NCI-H524 treated with DMSO at 0.1 percent for 48 hours (cell line): ENCODE measurements at places on chromosomes 11 and 22.

- no peak for DNase-seq
These were observed 11.9 kb upstream of the TMPRSS4 start for GRCh38 chr11:118064956-118065355.

DNA sequence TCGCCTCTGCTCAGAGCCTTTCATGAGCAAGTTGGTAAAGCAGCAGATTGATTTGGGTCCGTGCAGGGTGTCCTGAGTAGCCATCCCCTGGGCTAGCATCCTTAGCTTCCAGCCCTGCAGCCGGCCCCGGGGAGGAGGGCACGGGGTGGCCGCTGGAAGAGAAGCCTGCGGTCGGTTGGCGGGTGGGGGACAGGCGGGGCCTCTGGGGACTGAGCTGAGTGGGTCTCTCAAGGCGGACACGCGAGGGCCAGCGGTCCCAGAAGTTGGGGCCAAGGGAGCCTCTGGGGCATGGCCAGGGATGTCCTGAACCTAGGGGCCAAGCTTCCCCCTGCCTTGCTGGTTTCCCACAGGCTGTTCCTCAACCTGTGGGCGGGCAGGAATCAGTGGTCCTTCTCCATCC lies 143.0 kb downstream of the TBC1D22A start:
- no peak for DNase-seq

GRCh38 chr11:45413156-45413858 lies 127.2 kb upstream of the SYT13 start:
- DNase-seq = no peak

DNA sequence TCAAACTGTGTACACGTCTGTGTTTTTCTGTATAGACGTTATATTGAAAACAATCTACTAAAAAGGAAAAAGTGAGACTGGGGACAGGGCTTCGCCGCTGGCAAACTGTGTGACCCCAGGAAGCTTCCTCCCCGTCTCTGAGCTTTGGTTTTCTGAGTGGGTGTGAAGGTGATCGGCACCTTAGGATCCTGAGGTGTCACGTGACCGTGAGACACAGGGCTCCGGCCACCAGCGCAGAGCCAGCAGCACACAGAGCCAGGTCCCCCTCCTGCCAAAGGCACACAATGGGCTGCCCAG lies 32.0 kb downstream of the KIAA0930 start:
- no peak for DNase-seq

- no peak for DNase-seq
These were observed 9.0 kb upstream of the ATG16L2 start for GRCh38 chr11:72805216-72805615.

DNA sequence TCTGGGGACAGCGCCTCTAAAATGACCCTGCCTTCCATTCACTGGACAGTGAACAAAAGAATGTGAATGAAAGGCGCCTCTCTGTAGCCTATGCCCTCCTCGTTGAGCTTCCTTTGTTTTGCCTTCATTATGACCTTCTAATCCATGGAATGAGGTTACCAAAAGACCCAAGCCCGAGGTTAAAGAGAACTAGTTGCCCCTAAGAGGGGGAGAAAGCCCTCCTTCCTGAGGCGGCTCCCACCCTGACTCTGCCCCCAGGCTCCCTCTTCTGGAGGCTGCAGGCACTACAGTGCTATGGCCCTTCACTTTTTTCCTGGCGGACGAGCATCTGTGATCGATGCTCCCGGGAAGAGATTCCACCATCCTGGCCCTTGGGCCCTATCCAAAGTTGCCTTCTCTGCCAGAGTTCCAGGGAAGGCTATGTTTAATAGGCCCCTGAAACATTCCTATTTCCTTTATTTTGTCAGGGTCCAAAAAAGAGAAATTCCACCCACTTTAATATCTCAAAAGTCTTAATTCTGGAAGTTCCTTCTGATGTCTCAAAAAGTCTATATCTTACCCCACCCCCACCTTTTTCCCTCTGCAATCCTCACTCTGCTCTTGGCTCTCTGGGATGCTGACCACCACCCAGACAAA lies 147.3 kb downstream of the FEZ1 start:
- DNase-seq = no peak

DNA sequence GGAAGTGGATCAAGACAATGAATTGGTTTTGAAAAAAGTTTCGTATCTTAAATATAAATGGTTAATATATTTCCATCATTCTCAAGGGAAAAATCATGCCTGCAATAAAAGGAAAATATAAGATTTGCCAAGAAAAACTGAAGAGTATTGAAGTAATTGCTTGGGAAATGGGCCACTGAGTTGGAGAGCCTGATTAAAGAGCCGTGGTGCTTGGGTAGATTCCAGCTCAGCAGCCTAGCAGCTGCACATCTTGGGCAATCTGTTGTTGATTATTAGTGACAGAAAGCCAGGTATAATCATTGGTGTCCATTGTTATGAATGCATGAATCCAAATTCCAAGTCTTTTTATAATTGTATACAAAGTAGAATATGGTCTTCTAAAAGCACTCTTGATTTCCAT lies 800.9 kb upstream of the CHORDC1 start:
- peak; percentile 62 for DNase-seq

- DNase-seq = no peak
These were observed 104.5 kb upstream of the LMO1 start for GRCh38 chr11:8368194-8368593.

- no peak for DNase-seq
These were observed 8.7 kb downstream of the PRR5 start for GRCh38 chr22:44710474-44711240.

- no peak for DNase-seq
These were observed 93.6 kb downstream of the GRM5 start for GRCh38 chr11:88972210-88972609.

GRCh38 chr22:26055693-26056092 lies 113.6 kb upstream of the SEZ6L start:
- DNase-seq = no peak

DNA sequence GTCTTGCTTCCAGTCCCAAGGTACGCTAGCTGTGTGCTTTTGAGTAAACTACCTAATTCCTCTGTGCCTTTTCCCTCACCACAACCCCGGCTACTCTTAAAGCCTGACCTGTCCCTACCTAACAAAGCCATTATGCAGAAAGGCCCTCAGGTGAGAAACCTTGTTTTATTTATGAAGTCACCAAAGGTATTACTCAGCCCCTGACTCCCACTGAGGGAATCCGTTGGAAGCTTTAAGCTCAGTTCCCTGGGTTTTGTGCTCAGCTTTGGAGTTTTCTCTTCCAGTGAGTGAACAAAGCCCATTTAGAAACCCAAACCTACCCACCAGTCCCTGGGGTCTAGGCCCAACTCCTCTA lies 90.9 kb downstream of the APIP start:
- DNase-seq = no peak

DNA sequence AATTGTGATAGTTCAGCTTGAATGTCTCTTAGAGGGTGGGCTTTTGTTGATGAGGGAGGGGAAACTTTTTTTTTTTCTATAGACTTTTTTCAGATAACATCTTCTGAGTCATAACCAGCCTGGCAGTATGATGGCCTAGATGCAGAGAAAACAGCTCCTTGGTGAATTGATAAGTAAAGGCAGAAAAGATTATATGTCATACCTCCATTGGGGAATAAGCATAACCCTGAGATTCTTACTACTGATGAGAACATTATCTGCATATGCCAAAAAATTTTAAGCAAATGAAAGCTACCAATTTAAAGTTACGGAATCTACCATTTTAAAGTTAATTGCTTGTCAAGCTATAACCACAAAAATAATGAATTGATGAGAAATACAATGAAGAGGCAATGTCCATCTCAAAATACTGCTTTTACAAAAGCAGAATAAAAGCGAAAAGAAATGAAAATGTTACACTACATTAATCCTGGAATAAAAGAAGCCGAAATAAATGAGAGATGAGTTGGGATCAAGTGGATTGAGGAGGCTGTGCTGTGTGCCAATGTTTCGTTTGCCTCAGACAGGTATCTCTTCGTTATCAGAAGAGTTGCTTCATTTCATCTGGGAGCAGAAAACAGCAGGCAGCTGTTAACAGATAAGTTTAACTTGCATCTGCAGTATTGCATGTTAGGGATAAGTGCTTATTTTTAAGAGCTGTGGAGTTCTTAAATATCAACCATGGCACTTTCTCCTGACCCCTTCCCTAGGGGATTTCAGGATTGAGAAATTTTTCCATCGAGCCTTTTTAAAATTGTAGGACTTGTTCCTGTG lies 3.9 kb downstream of the MALAT1 start:
- DNase-seq = no peak

GRCh38 chr11:69526453-69526810 lies 45.0 kb downstream of the LINC01488 start:
- no peak for DNase-seq

DNA sequence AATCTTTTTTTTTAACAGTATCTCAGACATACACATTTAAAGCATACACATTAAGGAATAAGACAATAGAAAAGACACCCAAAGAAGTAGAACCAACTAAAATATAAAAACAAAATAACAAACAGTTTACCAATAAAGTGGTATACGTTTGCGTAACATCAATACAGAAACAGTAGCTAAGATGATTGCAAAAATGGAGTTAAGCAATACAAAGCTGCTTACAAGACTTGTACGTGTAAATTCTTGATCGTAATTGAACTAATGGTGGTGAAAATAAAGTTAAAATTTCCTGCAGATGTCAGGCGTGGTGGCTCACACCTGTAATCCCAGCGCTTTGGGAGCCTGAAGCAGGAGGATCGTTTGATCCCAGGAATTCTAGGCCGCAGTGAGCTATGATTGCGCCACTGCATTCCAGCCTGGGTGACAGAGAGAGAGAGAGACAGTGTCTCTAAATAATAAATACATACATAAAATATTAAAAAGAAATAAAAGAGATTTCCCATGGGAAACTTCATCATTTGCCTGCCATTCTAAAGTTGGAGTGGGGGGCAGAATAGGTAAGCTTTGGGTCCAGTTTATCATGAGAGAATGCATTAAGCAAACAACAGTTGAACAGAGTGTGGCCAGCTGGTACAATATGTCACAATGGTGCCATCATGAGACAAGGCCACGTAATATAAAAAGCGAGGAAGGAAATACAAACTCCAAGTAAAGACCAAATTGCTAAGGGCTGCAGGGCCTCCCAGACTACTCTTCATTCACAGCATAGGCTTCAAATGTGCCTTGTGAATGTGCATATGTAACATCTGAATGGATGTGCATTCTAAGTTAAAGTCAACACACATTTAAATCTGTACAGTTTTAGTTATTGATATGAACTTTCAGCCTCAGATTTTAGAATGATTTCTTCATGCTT lies 38.9 kb upstream of the EED start:
- no peak for DNase-seq

GRCh38 chr22:19061471-19062138 lies 60.6 kb downstream of the DGCR2 start:
- DNase-seq = peak; percentile 84

- no peak for DNase-seq
These were observed 8.4 kb upstream of the ALG8 start for GRCh38 chr11:78147807-78148206.

DNA sequence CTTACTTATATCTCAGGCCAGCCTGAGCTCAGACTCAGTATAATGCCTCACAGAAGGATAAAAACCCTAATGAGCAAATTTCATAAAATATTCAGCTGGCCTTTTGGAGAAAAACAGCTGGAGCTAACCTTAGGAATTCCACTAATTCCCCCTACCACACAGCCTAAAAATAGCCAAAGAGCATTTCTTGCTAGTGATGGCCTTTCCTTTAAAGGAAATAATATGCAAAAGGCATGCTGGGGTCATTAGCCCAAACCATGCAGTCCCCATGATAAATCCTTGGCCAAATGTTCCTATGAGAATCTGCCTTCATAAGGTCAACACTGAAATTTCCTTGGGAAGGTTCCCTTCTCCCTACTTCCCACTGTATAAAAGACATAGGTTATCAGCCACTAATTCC lies 38.2 kb downstream of the SYTL2 start:
- no peak for DNase-seq

DNA sequence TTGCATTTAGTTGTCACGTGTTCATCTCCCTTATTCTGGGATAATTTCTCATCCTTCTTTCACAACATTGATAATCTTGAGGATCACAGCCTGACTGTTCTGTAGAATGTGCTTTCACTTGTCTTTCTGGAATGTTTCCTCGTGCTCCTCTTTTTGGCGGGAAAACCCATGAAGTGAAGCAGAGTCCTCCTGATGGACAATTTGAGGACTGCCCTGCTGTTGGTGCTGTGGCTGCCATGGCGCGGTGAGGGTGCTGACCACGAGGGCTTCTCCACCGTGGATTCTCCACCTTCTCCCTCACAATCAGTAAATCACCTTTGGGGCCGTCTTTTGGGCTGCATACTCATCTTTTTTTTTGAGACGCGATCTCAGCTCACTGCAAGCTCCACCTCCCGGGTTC lies 946.9 kb downstream of the BRD1 start:
- DNase-seq = no peak

- DNase-seq = no peak
These were observed 10.6 kb upstream of the CCDC83 start for GRCh38 chr11:85844439-85845123.

GRCh38 chr11:22832315-22833015 lies 2.9 kb upstream of the SVIP start:
- DNase-seq = no peak

- DNase-seq = no peak
These were observed 1.9 kb upstream of the BUD13 start for GRCh38 chr11:116774661-116775060.

DNA sequence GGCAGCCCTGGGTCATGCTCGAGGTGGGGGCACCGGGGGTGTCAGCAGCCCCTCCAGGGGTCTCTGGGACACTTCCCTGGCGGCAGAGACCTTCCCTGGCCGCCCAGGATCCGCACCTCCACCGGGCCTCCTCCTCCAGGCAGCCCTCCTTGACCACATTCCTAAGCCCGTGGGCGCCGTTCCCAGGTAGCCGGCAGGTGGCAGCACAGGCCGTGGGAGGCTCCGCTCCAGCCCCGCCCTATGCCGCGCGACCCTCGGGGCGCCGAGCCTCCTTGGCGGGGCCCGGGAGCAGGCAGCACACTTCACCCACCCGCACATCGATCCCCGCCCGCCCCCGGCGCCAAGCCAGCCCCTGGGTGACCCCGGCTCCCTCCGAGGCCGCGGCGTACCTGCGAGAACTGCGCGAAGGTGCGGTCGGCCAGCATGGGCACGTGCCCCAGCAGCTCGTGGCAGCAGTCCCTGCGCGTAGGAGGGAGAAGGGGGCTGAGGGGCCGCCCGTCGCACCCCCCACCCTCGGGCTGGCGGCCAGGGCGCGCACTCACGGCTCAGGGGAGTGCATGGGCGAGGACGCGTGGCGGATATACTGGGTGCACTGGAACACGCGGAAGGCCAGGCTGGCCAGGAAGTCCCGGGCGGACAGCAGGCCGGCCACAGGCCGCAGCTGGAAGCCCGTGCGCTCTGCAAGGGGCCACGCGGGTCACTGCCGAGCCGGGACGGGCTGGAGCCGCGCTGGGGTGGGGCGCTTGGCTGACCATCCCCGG lies 5.3 kb upstream of the INS start:
- DNase-seq = no peak

GRCh38 chr22:50537765-50538164 lies 7.9 kb upstream of the KLHDC7B start:
- no peak for DNase-seq
